Effector memory CD8-positive, alpha-beta T cell (primary cell): ENCODE measurements at places on chromosomes 12 and 14.

GRCh38 chr12:88805286-88805685 is 225.0 kb upstream of the KITLG start:
- no peak for DNase-seq

GRCh38 chr12:69405566-69405865 is 46.0 kb downstream of the YEATS4 start:
- DNase-seq, result no peak

DNA sequence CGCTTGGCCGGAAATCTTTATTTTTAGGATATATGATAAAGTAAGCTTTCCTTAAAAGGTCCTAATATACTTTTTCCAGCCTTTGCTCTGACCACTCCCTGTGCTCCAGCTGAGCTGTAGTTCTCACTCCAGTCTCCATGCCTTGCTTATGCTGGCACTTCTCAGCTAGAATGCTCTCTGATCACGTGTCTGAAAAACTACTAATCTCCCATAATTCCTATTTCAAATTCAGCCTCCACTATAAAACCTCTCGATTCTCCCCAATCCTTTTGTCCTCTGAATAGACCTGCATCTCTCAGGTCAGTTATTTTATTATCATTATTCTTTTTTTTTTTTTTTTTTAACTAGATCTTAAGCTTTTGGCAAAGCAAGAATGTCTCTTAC is 3.7 kb downstream of the BIN2 start:
- DNase-seq, result no peak

- DNase-seq, result no peak
Measured at GRCh38 chr12:11565752-11566151, 83.7 kb upstream of the ETV6 start.

- no peak for DNase-seq
Measured at GRCh38 chr14:64877846-64878245, 1.9 kb downstream of the SPTB start.

GRCh38 chr12:7101047-7101693 is 7.8 kb downstream of the C1RL start:
- DNase-seq, result no peak

- DNase-seq, result no peak
Measured at GRCh38 chr12:24049101-24049500, 99.6 kb upstream of the SOX5 start.

- DNase-seq, result no peak
Measured at GRCh38 chr12:81329085-81329484, 251.2 kb downstream of the ACSS3 start.

GRCh38 chr12:6273541-6274230 is 36.8 kb upstream of the PLEKHG6 start:
- no peak for DNase-seq

- DNase-seq, result no peak
Measured at GRCh38 chr12:29921307-29921706, 137.6 kb upstream of the TMTC1 start.

- DNase-seq, result no peak
Measured at GRCh38 chr12:124379938-124380754, 85.3 kb downstream of the RFLNA start.

DNA sequence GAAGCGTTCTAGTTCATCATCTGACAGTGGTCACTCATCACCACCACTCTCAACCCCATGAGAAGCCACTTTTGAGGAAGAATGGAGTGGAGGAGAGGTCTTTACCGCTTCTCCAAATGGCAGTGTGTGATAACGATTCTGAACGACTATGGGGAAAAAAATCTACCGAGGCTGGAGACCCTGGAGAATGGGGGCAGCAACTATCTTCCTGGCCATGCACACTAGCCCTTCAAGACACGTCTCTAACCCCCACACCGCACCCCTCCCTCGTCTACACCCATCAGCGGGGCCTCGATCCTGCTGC is 365 bp downstream of the ING4 start:
- no peak for DNase-seq

GRCh38 chr12:71694099-71694820 is 8.4 kb downstream of the TMEM19 start:
- DNase-seq, result no peak

GRCh38 chr12:103771466-103771865 is 69.6 kb downstream of the NT5DC3 start:
- DNase-seq, result no peak

- DNase-seq, result no peak
Measured at GRCh38 chr12:11652351-11653040, 3.0 kb downstream of the ETV6 start.

- no peak for DNase-seq
Measured at GRCh38 chr14:99969673-99970322, 95.4 kb upstream of the EVL start.

GRCh38 chr14:104768437-104769323 is 15.7 kb downstream of the SIVA1 start:
- peak; percentile 93 for DNase-seq

DNA sequence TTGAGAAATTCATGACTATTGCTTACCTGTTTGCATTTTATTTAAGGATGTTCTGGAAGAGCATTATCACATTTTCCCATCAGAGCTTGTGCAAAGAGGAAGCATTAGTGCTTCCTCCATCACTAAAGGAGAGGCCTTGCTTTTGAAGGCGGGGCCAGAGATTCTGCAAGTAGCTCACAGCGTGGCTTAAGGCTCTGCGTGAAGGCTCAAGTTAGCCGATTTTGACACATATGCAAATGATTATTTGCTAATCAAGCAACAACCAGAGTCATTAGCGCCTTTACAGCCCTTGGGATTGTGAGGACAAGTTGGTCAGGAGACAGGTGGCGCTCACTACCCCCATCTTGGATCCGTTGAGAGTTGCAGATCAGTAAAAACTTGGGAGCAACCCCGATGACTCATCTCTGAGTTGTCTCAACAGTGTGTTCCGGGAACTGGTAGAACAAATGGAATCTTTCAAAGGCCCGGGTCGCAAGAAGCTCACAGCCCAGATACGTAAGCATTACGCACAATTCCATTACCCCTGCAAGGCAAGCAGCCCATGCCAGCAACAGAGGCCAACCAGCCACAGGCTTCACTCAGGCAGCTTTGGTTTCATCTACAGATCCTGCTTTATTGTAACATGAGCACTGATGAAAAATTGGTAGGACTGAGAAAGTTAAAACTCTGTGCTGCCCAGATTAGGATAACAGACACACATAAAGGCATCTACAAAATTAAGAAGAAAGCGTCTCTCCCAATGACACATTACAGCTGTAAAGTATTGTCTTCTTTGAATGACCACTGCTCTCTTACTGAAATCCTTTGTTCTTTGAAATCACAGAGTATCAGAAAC is 34.9 kb upstream of the SPTSSA start:
- no peak for DNase-seq

- no peak for DNase-seq
Measured at GRCh38 chr12:16605642-16606116, 283 bp downstream of the LMO3 start.

DNA sequence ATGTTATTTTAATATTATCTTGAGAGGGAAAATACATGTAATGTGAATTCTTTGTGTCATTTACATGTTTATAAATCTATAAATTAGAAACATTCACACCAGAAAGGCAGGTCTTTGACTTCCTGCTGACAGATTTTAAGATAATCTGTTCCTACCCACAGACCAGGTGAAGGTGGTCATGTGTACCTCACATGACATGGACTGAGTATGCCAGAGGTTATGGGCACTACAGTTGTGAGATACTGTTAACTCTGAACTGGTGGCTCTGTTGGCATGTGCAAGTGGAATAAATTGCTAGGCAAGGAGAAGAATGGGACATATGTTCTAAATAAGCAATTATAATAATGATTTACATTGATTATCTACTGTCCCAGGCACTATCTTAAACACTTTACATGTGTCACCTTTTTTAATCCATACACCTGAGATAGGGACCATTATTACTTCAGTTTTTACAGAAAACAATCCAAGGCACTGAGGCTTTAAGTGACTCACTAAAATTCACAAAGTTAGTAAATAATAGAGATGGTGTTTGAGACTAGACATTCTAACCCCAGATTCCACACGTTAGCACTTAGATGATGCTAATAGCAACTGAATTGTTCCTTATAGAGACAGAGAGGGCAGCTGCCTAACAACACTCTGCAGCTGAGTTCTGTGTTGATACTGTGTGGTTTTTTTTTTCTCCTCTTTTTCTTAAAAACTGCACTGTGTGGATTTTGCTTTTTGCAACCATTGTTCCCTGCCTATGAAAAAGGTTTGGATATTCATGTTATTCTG is 23.8 kb downstream of the SLC16A7 start:
- no peak for DNase-seq

DNA sequence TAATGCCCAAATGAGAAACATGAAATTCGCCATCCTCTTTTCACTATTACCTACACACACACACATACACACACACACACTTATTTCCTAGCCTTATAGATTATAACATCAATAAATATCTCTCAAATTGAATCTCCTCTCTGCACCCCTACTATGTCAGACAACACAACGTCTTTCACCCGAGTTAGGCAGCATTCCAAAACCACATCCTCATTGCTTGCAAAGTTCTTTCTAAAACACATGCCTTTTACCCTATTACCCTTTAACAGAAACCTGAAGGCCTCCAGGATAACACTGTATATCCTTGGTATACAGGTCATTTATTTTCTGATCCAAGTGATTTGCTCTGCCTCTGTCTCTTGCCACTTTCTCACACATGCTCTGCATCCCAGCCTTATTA is 56.3 kb downstream of the KCNH5 start:
- no peak for DNase-seq

- no peak for DNase-seq
Measured at GRCh38 chr12:6826734-6827436, 1.3 kb upstream of the P3H3 start.

- no peak for DNase-seq
Measured at GRCh38 chr12:10304161-10304574, 3.5 kb upstream of the KLRD1 start.
